Fibroblast of skin of abdomen (primary cell): ENCODE measurements at places on chromosomes 5 and 9.

GRCh38 chr9:86946201-86947145 is 833 bp downstream of the GAS1 start:
- peak; percentile 76 for DNase-seq

DNA sequence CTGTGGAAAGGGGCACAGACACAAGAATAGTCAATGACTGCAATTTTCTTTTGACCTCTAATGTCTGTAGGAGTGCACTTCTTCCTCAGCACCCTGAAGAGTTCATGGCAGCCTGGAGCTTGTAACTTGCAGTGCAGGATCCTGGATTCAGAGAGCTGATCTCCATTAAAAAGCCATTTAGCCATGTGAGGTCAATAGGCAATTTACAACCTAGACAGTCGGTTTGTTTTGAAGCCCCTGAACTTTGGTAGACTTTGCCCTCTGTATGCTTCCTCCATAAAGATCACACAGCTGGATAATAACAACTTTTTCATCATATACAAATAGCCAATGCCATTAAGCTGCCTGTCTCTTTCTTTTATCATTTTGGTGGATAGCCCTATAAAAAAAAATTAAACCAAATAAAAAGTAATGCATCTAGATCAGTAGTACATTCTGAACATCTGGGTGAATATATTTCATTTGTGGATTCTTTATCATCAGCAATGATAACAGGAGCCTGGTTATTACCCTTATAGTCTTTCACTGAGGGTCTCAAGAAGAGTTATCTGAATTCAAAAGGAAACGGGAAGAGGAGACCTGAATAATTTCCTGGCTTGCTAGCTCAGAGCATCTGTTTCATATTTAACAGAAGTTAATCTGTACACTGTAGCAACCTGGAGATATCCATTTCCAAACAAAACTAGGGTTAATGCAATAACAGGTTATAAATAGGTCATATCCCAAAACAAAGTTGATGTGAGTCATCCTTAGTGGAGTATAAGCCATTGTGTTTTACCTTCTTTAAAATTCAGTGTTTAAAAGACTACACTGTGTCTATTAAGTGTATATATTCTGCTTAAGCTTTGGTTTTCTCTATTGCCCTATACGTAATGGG is 193.8 kb upstream of the ACTBL2 start:
- DNase-seq = peak; percentile 27

DNA sequence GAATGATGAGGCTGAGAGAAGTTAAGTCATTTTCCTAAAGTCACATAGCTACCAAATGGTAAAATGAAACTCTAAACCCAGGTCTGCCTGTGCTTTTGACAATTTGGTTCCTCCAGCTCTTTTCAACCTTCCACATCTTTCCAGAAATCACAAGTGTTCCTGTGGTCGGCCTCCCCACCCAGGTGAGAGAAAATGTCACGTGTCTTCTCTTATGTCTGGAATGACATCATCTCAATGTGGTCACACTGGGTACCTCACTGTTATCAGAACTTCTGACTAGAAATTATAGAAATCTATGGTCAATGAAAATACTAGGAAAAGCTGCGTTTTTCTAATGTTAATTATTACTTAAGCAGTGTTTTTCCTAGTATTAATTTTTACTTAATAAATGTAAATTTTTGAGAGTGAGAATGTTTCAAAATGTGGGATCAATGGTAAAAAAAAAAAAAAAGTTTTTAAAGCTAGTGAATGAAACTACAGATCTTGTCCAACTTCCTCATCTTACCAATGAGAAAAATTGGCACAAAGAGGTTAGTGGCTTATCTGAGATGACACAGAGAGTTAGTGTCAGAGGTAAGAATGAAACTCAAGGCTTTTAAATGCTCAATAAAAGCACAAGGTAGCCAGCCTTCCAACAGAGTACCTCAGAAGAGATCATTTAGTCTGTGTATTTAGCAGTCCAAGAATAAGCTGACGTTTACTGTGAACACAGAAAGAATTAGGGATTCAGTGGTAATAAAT is 228.7 kb upstream of the NR4A3 start:
- no peak for DNase-seq

GRCh38 chr9:137298401-137299202 is 3.5 kb downstream of the NRARP start:
- no peak for DNase-seq

DNA sequence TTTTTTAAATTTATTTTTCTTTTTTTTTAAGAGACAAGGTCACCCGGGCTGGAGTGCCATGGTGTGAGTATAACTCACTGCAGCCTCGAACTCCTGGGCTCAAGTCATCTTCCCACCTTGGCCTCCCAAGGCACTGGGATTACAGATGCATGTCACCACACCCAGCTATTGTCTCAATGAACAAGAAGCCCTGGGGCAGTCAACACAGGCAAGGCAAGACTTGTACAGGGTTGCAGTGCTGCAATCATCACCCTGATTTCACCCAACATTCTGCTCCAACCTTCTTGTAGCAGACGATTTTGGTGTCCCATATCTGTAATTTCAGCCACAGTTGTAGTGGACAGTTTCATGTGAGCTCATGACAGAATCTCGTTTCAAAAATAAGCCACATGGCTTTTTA is 205.8 kb upstream of the KIF2A start:
- no peak for DNase-seq

GRCh38 chr5:158195416-158196210 is 336.7 kb upstream of the CLINT1 start:
- DNase-seq = no peak
